Small intestine (tissue), 16 donors: ENCODE measurements at places on chromosomes 16 and 17. TPM values are rescaled to one million over a fixed set of nuclear protein-coding genes. Genes with fewer than 3 reads are reported as not detected.
A peak's percentile ranks its signal among the peaks of the same experiment; 100 is the strongest.

NPIPB5 gene
- polyA plus RNA-seq, result 45.1 TPM

SPATA32 gene
- not detected for polyA plus RNA-seq

DNA sequence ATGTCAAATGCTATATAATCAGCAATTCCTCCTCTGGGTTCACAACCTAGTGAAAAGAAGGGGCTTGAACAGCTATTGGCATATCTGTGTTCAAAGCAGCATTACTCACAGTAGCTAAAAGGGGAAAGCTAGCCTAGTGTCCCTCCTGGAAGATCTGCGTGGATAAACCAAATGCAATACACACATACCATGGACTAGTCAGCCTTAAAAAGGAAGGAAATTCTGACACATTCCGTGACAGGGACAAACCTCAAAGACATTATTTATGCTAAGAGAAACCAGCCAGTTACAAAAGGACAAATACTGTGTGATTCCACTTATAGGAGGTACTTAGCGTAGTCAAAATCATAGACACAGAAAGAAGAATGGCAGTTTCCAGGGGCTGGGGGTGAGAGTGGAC lies 90.1 kb downstream of the XYLT1 start:
- H3K27ac ChIP-seq, result no peak overlapping the region
- DNase-seq, result no peak
- no peak overlapping the region for H3K4me3 ChIP-seq
- no peaks in the 10 kb centered on the region for H3K27me3 ChIP-seq

GRCh38 chr17:57582881-57583756 lies 162.0 kb downstream of the CCDC182 start:
- no peaks in the 10 kb centered on the region for H3K27me3 ChIP-seq
- no peak overlapping the region for H3K4me3 ChIP-seq
- peaks cover 7% of the 10 kb centered on the region for H3K4me1 ChIP-seq
- H3K27ac ChIP-seq, result no peak overlapping the region
- peak; percentile 20 for DNase-seq
- peaks cover 12% of the 10 kb centered on the region for H3K36me3 ChIP-seq

DNA sequence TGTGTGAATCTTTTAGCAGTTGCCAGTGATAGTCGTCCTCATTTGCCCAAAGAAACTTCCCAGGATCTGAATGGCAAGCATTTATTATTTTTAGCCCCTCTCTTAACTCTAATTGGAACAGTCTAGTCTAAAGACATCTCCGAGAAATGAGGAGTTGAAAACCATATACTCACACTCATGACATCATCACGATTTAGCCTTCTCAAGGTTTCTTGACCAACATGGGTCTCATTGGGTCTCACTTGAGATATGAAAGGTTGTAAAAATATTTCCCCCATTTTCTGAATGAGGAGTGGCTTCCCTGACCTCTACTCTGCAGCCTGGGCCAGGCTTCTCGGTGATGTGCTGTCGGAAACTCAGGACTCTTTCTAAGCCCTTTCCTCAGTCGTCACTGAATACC lies 37.1 kb upstream of the CACNG1 start:
- no peaks in the 10 kb centered on the region for H3K36me3 ChIP-seq
- no peak for DNase-seq
- H3K27me3 ChIP-seq, result no peaks in the 10 kb centered on the region
- no peaks in the 10 kb centered on the region for H3K4me1 ChIP-seq

GRCh38 chr16:9061358-9061813 lies 30.1 kb upstream of the HAPSTR1 start:
- H3K4me1 ChIP-seq, result no peaks in the 10 kb centered on the region
- H3K27me3 ChIP-seq, result no peaks in the 10 kb centered on the region
- no peaks in the 10 kb centered on the region for H3K36me3 ChIP-seq
- no peak overlapping the region for H3K4me3 ChIP-seq
- H3K27ac ChIP-seq, result no peak overlapping the region
- DNase-seq, result no peak
